ENCODE measurements at places on chromosomes 7 and 10.

DNA sequence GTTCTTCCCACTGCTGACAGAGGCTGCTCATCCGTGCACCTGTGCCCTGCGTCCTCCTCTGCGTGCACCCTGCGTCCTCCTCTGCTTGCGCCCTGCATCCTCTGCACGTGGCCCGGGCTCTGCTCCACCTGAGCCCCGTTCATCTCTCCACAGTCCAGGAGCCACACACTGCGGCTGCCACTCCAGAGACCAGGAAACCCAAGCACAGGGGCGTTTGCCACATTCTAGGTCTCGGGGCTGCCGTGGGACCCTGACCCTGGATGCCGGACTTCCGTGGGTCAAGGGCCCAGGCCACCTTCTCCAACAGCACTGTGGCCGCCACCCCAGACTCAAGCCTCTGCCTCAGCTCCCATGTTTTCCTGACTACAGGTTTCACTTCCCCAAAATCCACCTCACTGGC is 460.4 kb downstream of the PTPRN2 start:
- no peaks in the 10 kb centered on the region for H3K36me3 ChIP-seq
- no peak overlapping the region for H3K4me3 ChIP-seq
- H3K27me3 ChIP-seq = peaks cover 19% of the 10 kb centered on the region
- no peaks in the 10 kb centered on the region for H3K4me1 ChIP-seq
- DNase-seq = no peak
- H3K27ac ChIP-seq = no peak overlapping the region

DNA sequence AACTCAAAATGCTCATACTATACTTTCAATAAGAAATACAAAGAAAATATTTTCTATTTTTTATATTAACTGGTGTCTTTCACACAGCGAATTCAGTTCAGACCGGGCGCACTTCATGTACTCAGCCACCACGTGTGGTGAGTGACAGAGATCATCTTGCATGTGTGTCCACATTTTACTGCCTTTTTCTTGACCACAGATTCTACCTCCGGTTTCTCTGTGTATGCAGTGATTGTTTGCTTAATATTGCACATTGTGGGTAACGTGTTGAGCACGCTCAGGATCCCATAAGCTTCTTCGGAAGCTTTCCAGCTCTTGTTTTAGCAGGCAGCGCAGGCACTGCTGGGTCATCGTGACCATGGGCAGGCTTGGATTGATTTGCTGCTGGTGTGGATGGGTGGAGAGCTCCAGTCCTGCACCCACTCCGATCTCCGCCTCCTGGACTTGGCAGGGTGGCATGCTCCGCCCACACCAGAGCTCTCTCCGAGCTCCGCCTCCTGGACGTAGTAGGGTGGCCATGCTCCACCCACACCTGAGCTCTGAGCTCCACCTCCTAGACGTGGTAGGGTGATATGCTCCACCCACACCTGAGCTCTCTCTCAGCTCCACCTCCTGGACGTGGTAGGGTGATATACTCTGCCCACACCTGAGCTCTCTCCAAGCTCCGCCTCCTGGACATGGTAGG is 253.3 kb downstream of the DIP2C start:
- peaks cover 11% of the 10 kb centered on the region for H3K27me3 ChIP-seq
- no peak overlapping the region for H3K27ac ChIP-seq
- no peak overlapping the region for H3K4me3 ChIP-seq
- H3K4me1 ChIP-seq = no peaks in the 10 kb centered on the region
- DNase-seq = no peak
- no peaks in the 10 kb centered on the region for H3K36me3 ChIP-seq

GRCh38 chr7:36076074-36076473 is 77.0 kb upstream of the EEPD1 start:
- H3K36me3 ChIP-seq = no peaks in the 10 kb centered on the region
- no peak for DNase-seq
- peaks cover 34% of the 10 kb centered on the region for H3K27me3 ChIP-seq
- H3K4me3 ChIP-seq = no peak overlapping the region
- H3K27ac ChIP-seq = no peak overlapping the region

DNA sequence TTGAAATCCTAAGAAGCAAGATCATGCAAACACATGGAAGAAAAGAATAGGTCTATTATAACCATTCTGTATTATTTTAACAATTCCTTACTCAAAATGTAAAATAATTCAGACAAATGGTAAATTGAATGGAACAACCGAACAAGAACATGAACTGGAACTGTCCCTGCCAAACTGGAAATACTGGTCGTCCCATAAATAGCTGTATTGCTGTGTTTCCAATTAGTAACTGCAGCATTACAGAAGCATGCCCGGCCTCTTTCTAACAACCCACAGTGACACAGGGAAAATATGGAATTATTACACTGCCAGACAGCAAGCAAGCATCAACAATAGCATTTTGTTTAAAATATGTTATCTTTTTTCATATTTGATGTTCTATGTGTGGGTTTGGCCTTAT is 1138.5 kb upstream of the PHF14 start:
- H3K4me3 ChIP-seq = no peak overlapping the region
- H3K27ac ChIP-seq = no peak overlapping the region
- no peaks in the 10 kb centered on the region for H3K36me3 ChIP-seq
- H3K4me1 ChIP-seq = no peaks in the 10 kb centered on the region

GRCh38 chr7:67391168-67391567 is 394.5 kb downstream of the TYW1 start:
- DNase-seq = peak; percentile 24
- no peaks in the 10 kb centered on the region for H3K36me3 ChIP-seq
- no peaks in the 10 kb centered on the region for H3K4me1 ChIP-seq

DNA sequence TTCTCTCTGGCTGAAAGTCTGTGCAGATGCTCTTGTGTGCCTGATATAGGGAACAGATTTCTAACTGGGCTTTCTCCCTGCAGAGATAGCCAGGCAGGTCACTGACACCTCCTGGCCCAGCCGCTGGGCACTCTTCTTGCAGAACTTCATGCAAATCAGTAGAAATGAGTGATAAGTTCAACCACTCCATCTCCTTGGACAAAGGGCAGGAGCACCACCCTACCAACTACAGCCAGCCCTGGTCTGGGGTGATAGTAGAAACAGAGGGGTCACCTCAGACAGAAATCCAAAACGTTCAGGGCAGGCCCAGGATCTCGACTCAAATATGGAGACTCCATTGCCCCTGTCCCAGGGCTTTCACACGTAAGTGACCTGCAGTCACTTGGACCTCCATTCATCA is 917.8 kb upstream of the ZNF722 start:
- H3K36me3 ChIP-seq = no peaks in the 10 kb centered on the region
- H3K27ac ChIP-seq = no peak overlapping the region
- H3K4me3 ChIP-seq = no peak overlapping the region
- H3K27me3 ChIP-seq = no peaks in the 10 kb centered on the region

- H3K27me3 ChIP-seq = no peaks in the 10 kb centered on the region
- DNase-seq = no peak
- no peak overlapping the region for H3K4me3 ChIP-seq
- no peaks in the 10 kb centered on the region for H3K4me1 ChIP-seq
These were observed 128.3 kb downstream of the SKAP2 start for GRCh38 chr7:26735976-26736600.

DNA sequence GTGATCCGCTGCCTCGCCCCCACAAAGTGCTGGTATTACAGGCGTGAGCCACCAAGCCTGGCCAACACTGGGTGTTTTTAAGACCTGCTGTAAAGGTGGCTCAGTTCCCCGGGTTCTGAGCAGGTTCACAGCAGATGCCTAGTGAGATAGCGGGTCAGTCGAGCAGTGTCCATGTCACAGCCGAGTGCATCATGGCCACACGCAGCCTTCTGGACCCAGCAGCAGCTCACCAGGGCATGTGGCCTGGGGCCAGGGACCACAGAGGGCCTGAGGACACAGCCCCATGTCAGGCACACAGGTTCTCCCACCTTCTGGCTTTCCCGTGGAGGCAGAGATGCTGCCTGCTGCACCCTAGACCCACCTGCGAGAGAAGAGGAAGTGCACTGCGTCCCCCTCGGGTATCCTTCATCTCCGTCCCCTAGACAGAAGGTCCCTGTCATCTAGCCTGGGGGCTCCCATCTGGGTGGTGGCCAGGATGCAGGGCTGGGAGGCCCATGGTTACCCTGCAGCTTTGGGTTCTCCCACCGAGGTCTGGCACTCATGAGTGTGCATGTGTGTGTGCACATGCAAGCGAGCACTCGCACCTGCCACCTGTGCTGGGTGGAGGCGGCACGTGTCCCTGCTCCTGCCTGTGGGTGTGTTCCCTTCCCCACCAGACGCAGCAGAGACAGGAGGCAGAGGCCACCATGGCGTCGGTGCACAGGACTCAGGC is 98.6 kb downstream of the NKX6-2 start:
- no peaks in the 10 kb centered on the region for H3K27me3 ChIP-seq
- peaks cover 21% of the 10 kb centered on the region for H3K4me1 ChIP-seq
- no peak overlapping the region for H3K27ac ChIP-seq
- no peak overlapping the region for H3K4me3 ChIP-seq

- no peaks in the 10 kb centered on the region for H3K27me3 ChIP-seq
- no peak overlapping the region for H3K4me3 ChIP-seq
- no peaks in the 10 kb centered on the region for H3K4me1 ChIP-seq
These were observed 19.9 kb upstream of the POLR1F start for GRCh38 chr7:19728716-19729115.

DNA sequence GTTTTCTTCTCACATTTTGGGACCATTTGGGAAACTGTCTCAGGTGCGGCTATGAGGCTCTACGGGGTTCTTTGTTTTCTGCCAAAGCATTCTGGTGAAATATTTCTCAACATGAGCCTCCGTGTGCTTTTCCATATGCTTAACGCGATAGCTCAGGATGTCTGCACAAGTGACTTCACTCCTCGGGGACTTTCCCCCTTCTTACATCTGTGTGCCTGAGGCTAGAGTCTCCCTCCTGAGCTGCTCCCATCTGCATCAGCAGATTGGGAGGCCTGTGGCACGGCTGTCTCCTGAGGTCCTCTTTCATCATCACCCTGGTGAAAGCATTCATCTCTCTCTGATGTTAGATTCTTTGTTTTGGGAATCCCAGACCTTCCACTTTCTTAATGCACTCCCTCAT is 1190.9 kb downstream of the TYW1 start:
- H3K36me3 ChIP-seq = no peaks in the 10 kb centered on the region
- DNase-seq = no peak
- peaks cover 13% of the 10 kb centered on the region for H3K27me3 ChIP-seq
- H3K27ac ChIP-seq = no peak overlapping the region

DNA sequence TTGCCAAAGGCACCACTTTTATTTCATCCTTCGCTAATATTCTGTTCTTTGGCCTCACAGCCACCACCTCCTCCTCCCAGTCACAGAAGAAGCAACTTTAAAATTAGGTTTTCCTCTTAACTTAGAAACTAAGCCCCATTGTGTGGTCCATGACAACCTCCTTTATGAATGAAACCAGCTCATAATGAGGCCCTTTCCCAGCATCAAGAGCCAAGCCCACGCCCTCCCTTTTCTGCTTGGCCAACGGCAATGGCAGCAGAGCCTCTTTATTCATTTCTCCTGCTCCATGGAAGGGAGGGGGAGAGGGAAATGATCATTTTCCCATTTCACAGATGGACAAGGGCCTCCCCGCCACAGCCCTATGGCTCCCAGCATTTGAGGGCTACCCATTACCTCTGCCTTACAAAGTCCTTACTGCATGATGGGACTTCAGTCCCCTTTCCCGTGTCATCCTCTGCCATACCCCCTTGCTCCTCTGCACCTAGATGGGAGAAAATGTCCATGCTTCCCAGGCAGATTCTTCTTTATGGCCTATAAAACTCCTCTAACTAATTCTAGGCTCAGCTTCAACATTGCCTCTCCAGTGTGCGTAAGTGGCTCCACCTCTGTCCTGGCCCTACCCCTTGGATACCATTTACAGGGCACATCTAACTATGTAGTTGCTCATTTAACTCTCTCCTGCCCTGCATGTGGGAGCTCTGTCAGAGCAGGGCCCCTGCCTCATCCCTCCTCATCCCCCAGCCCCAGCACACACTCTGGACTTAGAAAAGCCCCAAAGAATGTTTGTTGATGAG is 475.5 kb downstream of the RPS24 start:
- H3K27ac ChIP-seq = no peak overlapping the region
- no peak overlapping the region for H3K4me3 ChIP-seq
- peaks cover 15% of the 10 kb centered on the region for H3K27me3 ChIP-seq
- H3K4me1 ChIP-seq = no peaks in the 10 kb centered on the region

GRCh38 chr7:151895631-151896031 is 18.7 kb upstream of the PRKAG2 start:
- H3K36me3 ChIP-seq = no peaks in the 10 kb centered on the region
- no peak overlapping the region for H3K27ac ChIP-seq
- no peak overlapping the region for H3K4me3 ChIP-seq
- H3K27me3 ChIP-seq = peaks cover 78% of the 10 kb centered on the region
- DNase-seq = no peak
